ENCODE measurements at places on chromosomes 16 and 17.

GRCh38 chr17:77741109-77741508 lies 217.4 kb upstream of the TNRC6C start:
- no peak for DNase-seq

- DNase-seq: no peak
Measured at GRCh38 chr16:75379339-75379738, 54.0 kb downstream of the CFDP1 start.

GRCh38 chr16:14370736-14371234 lies 259.3 kb downstream of the PARN start:
- DNase-seq: no peak

DNA sequence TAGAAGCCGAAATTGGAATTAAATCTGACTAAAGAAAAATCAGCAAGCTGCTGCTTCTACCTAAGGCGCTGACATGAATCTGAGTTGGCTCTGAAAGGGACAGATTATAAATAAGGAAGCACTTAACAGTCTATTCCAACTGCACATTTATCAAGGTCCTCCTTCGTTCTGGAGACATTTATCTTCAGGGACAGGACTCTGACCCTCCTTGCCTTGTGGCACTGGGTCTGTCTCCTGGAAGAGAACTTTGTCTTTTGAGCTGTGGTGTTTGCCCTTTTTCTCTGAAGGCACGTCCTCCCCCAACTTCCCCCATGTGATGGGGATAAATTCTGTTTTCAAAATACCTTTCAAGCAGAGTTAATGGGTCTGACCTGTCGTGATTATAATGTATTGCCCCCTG lies 47.0 kb upstream of the MARCHF10 start:
- DNase-seq: no peak

DNA sequence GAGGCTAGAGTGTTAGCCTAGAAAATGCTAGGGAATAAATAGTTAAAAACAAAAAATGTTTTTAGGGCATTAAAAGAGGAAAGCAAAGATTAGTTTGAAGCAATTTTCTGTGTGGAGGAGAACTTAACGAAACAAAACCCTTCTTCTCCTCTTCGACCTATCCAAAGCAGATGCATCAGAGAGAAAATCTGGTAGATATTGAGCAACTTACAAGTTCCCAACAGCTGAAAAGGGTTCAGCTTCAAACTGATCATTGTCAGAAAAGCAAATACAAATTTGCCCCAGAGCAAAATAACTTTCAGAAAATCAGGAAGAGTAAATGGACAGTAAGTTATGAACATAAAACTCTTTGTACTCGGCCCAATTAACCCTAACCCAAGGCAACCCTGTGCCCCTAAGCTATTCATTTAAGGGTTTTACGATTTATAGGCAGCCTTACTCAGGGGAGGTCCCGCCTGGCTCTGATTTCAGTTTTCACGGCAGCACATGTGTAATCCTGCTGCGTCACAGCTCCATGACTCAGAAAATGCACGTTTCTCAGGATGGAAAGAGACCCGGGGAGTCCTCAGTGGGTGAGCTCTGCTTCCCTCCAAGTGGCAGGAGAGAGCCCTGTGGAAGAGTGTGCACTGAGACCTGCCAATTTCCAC lies 405.7 kb upstream of the SALL1 start:
- DNase-seq: peak; percentile 99

GRCh38 chr16:80018466-80018865 lies 417.9 kb upstream of the MAF start:
- DNase-seq: no peak

DNA sequence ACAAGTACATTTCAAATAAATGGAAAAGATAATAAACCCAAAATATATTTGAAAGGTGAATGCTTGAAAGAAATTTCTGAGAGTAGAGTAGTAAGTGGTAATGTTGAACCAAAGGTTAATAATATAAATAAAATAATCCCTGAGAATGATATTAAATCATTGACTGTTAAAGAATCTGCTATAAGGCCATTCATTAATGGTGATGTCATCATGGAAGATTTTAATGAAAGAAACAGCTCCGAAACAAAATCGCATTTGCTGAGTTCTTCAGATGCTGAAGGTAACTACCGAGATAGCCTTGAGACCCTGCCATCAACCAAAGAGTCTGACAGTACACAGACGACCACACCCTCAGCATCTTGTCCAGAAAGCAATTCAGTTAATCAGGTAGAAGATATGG lies 84.2 kb downstream of the C17orf58 start:
- DNase-seq: no peak

- no peak for DNase-seq
Measured at GRCh38 chr16:85377388-85378144, 235.6 kb upstream of the GSE1 start.

DNA sequence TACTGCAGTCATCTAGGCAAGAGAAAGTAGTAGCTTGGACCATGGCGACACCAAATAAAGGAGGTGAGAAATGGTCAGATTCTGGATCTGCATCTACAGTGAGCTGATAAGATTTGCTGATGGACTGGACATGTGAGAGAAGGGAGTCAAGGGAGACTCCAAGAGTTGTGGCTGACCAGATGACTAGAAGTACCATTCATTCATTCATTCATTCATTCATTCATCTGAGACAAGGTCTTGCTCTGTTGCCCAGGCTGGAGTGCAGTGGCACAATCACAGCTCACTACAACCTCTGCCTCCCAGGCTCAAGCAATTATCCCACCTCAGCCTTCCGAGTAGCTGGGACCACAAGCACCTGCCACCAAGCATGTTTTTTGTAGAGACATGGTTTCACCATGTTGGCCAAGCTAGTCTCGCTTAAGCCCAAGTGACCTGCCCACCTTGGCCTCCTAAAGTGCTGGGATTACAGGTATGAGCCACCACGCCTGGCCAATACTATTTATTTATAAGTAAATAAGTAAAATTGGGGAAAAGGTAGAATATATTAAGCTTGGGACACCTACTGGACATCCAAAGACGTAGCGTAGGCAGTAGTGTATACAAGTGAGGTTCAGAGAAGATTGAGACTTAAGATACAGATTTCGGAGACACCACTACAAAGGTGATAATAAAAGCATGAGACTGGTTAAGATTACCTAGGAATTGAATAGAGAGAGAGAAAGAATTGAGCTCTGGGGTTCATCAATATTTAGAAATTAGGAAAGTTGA lies 15.7 kb upstream of the RNF43 start:
- DNase-seq: no peak

GRCh38 chr17:66990047-66990446 lies 25.5 kb downstream of the CACNG4 start:
- no peak for DNase-seq

DNA sequence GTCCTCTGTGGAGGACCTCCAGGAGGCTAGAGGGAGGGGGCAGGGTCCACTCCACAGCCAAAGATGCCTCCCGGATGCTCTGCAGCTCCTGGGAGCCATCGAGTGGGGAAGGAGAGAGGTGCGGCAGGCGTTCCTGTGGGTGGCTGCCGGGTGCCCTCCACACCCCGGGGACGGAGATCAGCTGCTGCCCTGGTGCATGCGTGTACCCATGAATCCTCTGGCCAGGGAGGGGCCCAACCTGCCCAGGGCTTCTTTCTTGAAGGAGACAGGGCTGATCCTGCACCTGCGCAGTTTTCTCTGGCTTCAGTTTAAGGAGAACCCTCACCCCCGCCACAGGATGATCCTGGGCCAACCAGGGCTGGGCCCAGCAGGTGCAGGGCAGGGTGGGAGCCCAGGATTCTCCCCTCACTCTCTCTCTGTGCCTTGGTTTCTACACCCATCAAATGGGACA lies 33.5 kb upstream of the DOC2B start:
- DNase-seq: no peak

GRCh38 chr17:42686520-42687128 lies 4.3 kb downstream of the CNTNAP1 start:
- no peak for DNase-seq

GRCh38 chr17:20852239-20852989 lies 190.4 kb downstream of the USP22 start:
- no peak for DNase-seq

DNA sequence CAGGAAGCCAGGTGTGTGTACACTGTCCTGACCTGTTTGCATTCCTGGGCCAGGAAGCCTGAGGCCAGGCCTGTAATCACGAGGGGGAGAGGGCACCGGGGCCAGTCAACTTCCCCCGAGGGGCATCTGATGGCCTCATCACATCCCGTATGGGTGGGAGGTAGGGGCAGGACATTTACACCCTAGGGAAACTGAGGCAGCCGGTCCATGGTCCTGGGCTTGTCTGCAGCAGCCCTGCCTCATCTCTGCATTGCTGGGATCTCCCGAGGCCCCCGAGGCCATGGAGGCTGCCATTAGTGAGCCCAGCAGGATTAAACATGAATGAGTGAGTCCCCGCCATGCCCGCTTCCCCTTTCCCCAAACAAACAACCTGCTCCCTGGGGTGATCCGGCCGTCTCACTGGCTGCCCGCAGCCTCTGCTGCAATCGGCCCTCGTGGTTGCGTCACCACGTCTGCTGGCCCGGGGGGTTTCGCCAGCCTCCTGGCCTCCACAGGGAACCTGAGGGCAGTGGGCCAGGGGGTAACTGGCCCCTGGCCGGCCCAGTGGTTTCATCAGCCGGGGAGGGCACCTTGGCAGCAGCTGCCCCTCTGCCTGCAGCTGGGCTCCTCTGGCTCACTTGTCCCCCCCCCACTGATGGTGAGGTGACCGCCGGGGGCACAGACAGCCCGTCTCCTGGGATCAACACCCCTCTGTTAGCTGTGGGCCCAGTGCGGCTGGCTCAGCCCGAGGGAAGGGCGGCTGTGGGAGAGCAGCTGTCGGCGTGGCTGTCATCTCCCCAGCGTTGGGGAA lies 88.3 kb upstream of the GSE1 start:
- peak; percentile 10 for DNase-seq

GRCh38 chr16:57536306-57537193 lies at the start of gene CCDC102A:
TSS of gene CCDC102A (minus strand) at chr16:57536571. CDS start at chr16:57529177, 7,394 bp downstream.
- DNase-seq: no peak

DNA sequence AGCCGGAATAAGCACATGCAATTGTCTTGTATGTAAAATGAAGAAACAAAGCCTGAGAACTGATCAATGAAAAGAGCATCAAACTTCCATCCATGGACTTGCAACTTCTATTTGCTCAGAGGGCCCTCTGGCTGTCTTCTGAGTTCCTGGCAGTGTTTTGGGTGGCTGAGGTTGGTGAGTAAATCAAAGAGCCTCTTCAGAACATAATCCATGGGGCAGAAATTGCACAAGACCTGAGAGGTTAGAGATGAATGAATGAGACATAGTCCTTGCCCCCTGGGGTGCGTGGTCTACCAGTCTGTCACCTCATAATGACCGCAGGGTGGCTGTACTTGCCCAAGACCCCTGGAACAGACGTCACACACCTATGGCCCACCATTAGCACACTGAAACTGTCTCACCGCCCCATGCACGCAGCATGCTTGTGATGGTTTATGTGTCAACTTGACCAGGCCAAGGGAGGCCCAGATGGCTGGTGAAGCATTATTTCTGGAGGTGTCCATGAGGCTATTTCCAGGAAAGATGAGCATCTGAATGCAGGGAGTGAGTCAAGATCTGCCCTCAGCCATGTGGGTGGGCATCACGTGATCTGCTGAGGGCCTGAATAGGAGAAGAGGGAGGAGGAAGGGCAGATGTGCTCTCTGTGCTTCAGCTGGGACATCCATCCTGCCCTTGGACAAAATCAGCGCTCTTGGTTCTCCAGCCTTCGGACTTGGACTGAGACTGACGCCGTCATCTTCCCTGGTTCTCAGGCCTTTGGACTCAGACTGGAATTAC lies 8.3 kb downstream of the PIK3R6 start:
- DNase-seq: peak; percentile 96

- no peak for DNase-seq
Measured at GRCh38 chr16:1154887-1155331, 2.0 kb downstream of the CACNA1H start.

- DNase-seq: no peak
Measured at GRCh38 chr17:42514279-42514678, 21.8 kb upstream of the NAGLU start.

GRCh38 chr16:84446596-84447392 lies 57.7 kb downstream of the MEAK7 start:
- peak; percentile 51 for DNase-seq

DNA sequence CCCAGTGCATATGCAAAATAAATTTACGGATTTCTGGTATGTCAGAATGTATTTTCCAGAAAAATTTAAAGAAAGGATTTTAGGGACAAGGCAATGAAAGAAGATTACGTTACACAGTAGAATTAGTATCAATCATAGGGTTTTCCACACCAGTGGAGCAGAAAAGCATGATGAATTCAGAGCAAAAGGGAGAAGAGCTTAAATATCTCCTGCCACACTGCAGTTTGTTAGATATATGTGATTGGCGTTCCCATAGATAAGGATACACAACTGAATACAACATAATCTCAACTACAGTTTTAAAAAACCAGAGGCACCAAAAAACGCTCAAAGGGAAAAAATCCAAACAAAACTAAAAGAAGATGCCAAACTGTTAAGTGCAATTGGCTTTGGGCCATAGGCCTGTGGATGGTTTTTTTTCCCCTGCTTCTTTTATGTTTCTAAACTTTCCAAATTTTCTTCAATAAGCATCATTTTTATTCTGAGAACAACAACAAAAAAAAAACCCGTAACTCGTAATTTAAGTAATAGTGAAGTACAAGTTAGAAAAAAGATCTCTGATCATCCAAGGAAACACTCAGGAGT lies 22.3 kb downstream of the MARF1 start:
- DNase-seq: no peak

DNA sequence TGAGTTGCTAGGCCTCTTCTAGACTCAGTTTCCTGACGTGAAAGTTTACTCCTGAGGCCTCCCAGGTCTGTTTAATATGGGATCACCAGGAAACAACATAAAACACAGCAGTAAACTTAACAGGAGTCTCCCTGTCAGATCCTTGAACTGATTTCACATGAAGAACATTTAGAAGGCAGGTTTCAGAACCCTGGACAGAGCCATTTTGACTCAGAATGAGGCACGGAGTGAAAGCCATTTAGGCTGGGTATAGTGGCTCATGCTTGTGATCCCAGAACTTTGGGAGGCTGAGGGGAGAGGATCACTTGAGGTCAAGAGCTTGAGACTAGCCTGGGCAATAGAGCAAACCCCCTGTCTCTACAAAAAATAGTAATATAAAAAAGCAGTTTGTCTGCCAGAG lies 289.1 kb downstream of the CA10 start:
- peak; percentile 10 for DNase-seq

GRCh38 chr16:84246679-84247077 lies 6.9 kb upstream of the KCNG4 start:
- no peak for DNase-seq

GRCh38 chr17:46950997-46951621 lies 27.9 kb downstream of the RPRML start:
- no peak for DNase-seq

DNA sequence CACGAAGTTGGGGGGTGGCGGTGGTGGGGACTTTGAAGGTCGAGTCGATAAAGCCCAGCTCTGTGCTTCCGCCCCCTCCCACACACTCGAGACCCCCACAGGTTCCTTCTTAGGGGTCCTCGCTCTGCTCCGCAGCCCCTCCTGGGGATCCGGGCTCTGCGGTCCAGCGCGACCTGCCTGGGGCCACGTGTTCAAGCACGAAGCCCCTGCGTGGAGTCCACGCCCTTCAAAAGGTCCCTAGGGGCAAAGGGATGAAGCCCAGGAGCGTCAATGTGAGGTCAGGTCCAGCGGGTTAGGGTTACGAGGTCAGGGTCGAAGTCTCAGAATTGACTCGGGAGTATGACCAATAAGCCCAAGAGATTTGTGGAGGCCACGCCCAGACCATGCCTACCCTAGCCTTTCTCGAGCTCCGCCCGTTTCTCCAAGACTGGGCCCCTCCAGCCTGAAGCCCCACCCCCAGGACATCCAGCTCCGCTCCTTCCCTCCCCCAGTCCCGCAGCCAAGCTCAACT lies 786 bp upstream of the CACNA1G start:
- DNase-seq: peak; percentile 72

GRCh38 chr17:40560592-40561293 lies 4.5 kb downstream of the CCR7 start:
- peak; percentile 84 for DNase-seq
